ENCODE measurements at places on chromosomes 3 and 15.

- peak; percentile 69 for DNase-seq
These were observed 126.9 kb upstream of the STRIT1 start for GRCh38 chr3:155420406-155420805.

GRCh38 chr3:40341671-40342070 lies 32.2 kb downstream of the EIF1B start:
- no peak for DNase-seq

DNA sequence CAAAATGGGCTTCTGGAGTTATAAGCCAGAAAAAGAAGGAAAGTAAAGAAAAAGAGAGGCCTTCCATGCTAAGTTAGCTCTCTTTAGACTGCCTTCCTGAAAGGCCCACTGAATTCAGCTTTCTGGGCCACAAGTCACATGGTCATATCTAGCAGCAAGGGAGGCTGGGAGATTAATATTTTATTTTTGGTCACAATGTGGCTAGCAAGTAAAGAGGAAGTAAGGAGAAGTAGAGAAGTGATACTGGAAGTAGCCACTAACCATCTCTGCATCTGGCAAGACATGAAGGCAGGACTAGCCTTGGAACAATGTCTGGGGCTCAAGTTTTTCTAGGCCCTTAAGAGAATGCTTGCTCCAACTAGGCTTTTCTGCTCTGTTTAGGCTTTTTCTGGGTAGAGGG lies 81.8 kb upstream of the UBE2E1 start:
- DNase-seq = no peak

GRCh38 chr3:122681284-122681973 lies 790 bp downstream of the PARP14 start:
- no peak for DNase-seq

- DNase-seq = no peak
These were observed 45.5 kb upstream of the PRR23E start for GRCh38 chr3:127147291-127147885.

DNA sequence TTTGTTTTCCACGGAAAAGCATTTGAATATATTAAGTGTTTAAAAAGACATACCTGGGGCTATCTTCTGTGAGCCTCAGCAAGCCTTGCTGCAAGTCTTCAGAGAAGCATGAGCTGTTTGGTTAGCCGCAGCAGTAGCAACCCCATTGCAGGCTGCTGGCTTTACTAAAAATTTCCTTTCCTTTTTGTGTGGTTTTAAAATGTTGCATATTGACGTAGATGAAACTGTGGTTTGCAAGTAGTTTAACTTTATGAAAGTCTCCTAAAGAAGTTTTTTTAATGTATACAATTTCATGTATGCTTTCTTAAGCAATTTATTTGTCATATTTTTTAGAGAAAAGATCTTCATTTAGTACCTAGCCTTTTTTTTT lies at the start of gene GPR171:
GPR171 (minus strand) TSS at position 166 of the 370 bp plus-strand sequence. CDS start 3,830 bp downstream, outside the sequence.
- no peak for DNase-seq

DNA sequence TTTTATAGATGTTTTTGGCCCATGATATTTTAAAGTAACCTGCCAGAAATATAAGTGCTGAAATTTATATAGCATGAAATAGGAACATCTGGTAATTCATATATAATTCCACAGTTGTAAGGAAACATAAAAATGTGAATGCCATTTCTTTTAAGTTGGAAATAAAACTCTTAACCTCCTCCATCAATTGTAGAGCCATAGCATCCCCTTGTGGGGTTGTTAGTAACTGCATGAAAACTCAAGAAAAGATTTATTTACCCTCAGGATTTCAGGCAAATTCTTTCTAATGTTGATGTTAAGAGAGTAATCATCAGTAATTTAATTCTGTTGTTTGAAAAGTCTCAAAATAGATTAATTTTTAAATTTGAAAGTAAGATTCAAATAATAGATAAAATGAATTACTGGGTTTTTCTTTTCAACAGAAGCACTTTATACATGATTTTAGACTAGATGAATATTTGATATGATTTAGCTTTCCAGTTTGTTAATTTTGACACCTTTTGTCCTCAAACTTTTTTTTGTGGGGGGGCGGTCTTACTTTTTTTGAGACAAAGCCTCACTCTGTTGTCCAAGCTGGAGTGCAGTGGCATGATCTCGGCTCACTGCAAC lies 74.7 kb downstream of the RASA2 start:
- peak; percentile 64 for DNase-seq

DNA sequence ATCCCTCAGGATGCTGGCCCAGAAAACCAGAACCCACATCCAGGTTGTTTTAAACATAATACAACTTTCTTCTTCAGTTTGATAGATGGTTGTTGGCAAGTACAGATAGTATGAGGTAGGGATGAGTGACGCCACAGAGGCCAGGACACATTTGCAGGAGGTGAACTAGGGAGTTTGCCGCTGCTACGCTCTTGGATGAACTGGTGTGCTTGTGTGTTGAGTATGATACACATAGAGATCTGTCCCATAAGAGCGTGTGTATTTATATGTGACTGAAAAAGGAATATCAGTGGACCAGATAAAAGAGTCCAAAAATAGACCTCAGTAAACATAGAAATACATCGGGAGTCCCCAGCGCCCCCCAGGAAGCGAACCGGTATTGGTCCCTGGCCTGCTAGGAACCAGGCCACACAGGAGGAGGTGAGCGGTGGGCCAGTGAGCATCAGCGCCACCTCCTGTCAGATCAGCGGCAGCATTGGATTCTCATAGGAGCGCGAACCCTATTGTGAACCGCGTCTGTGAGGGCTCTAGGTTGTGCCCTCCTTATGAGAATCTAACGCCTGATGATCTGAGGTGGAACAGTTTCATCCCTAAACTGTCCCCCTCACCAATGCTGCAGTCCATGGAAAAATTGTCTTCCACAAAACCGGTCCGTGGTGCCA lies 98.1 kb downstream of the LRRK1 start:
- DNase-seq = no peak

GRCh38 chr3:166372571-166373106 lies 535.4 kb upstream of the BCHE start:
- no peak for DNase-seq

GRCh38 chr3:53939086-53939582 lies 47.5 kb upstream of the SELENOK start:
- DNase-seq = no peak

DNA sequence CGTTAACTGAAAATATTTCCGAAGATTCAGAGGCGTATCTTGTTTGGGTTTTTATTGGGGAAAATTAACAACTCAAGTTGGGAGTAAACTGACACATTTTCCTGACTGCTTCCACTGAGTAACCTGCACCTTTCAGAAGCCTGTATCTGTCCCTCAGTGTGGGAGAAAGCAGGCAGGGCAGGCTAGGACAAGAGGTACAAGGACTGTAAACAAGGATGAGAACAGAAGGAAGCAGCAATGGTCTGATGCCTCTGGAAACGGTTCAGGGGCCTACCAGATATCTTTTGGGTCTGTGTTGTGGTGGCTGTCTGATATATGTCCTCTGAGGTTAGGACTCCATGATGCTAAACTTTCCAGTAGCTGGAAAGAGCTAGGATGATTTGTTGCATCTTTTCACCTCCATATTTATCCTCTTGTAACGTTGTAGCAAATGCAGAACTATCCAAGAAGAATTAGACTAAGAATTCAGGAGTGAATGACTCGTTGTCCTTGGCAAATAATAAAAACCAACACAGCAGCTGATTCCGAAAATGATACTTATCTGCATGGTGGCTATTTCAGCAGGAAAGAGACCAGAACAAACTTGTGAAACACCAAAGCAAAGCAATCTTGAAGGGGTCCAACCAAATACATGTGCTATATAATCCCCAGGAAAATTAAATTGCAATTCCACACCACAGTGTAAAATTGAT lies 195.9 kb upstream of the ICE2 start:
- DNase-seq = no peak

- peak; percentile 63 for DNase-seq
These were observed 5.9 kb upstream of the CLDN16 start for GRCh38 chr3:190382082-190382481.

- DNase-seq = no peak
These were observed 19.9 kb downstream of the RBP2 start for GRCh38 chr3:139456386-139456785.

DNA sequence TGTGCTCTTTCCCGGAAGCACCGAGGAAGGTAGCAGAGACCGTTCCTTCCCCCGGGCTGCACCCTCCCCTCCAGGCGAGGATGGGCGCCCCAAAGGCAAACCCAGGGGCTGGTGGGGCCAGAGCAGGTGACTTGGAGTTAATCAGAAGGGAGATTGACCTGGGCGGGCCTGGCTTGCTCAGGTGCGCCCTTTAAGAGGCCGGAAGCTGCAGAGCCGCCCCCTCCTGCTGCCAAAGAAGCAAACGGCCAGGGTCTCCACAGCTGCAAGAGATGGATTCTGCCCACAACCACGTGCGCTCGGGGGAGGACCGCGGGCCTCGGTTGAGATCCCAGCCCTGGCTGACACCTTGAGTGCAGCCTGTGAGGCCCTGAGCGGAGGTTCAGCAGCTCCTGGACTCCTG lies 218.2 kb upstream of the NAALADL2 start:
- DNase-seq = no peak

- no peak for DNase-seq
These were observed 3.5 kb downstream of the ITGA11 start for GRCh38 chr15:68428431-68428940.

GRCh38 chr3:66467996-66468735 lies 32.7 kb downstream of the LRIG1 start:
- no peak for DNase-seq

DNA sequence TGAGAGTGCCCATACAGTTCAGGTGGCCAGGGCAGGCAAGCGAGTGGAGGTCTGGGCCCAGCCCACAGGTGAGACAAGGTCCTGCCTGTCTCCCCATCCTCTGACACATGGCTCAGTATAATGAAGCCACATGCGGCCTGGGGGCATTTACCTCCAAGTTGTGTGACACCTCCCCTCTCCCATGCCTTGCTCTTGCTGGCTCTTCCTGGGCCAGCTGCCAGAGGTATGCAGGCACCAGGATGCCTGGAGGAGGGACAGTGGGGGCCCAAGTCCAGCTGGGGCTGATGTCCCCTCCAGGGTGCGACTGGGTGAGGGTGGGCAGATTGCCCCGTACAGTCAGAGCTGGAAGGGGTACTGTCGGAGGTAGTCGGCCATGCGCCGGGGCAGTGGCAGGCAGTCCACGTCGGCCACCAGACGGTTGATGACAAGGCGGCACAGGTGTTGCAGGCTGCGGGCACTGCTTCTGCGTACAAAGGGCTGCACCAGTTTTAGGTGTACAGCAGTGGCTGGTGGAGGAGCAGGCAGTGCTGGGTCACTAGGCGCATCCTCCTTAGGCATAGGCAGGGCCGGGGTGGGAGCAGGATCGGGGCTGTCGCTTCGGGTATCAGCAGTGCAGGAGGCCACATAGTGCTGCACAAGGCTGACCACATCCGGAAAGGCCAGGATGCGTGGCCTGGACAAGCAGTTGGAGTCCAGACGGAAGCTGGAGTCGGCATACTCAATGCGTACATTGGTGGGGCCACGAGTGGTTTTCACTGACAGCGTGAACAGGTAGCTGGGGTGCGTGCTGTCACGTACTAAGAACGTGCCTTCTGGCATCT lies 4.1 kb downstream of the CISH start:
- DNase-seq = no peak

GRCh38 chr3:69650066-69650419 lies 89.2 kb upstream of the MITF start:
- peak; percentile 16 for DNase-seq

GRCh38 chr3:48130321-48130904 lies 57.8 kb downstream of the CDC25A start:
- peak; percentile 91 for DNase-seq

- no peak for DNase-seq
These were observed 29.8 kb downstream of the HGD start for GRCh38 chr3:120652281-120652680.

GRCh38 chr3:58570851-58571250 lies 6.3 kb downstream of the FAM107A start:
- DNase-seq = no peak

DNA sequence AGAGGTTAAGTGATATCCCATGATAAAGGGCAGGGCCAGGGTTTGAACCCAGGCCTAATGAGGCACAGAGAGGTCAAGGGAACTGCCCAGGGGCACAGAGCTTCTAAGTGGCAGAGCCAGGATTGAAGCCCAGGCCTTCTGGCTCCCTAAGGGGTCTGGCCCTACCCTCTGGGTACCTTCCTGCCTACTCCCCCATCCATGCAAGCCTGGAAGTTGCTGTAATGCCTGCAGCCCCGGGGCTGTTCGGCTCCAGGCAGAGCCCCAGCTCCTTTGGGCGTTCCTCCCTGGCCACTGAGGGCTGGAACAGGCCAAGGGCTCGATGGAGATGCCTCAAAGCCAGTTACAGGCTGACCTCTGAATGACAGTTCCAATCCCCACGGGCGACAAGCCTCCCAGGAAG lies 4.5 kb downstream of the GRIP2 start:
- no peak for DNase-seq

DNA sequence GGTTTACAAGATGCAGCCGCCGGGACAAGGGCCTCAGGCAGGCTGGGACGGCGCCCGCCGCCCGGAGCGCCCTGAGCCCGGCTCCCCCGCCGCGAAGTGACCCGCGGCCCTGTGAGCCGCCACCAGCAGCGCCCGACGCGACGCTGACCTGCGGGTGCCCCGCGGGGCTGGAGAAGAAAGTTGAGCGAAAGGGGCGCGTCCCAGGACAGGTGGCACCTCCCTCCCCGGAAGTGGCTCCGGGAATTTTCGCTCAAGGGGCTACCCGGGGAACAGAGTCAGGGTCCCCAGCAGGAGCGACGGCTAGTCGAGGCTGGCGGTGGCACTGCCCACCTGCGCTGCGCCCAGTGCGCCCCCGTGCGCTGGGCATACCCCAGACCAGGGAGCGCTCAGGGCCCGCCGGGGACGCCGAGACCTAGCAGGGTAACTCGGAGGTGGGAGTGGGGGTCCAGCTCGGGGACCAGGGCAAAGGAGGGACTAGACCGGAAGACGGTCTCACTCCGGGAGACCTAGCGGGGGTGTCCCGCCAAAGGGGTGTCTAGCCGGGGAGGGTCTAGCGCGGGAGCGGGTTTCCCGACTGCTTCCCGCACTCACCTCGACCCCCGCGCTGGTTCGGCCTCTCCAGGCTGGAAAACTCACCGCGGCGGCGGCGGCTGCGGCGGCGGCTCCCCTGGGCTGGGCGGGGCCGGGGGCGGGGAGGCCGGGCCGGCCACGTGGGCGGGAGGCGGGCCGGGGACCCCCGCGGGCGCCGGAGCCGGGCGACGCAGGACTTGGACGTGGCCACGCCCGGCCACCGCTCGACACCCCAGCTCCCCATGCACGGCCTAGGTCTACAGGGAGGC lies 18.4 kb downstream of the SPATA12 start:
- peak; percentile 35 for DNase-seq

- no peak for DNase-seq
These were observed 57.1 kb downstream of the TRAK1 start for GRCh38 chr3:42148086-42148848.

DNA sequence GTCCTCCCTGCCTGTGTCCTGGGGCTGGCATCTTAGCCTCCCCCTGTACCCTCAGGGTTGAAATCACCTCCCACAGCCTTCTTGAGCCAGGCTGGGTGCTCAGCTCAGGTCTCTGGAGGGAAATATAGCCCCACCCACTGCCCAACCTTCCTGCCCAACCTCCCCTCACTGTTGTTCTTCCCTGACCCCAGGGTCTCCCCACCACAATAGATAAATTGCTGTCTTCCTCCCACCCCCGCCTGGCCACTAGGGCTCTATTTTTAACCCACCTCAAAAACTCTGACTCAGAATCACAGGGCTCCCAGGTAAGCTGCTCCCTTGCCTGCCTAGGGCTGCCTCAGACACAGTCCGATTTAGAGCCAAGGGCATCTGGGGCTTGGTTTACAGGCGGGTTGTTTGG lies 15.0 kb downstream of the HCN4 start:
- DNase-seq = no peak
